ENCODE measurements at places on chromosomes 5 and 9. TPM values are rescaled to one million over a fixed set of nuclear protein-coding genes. Genes with fewer than 3 reads are reported as not detected.

DNA sequence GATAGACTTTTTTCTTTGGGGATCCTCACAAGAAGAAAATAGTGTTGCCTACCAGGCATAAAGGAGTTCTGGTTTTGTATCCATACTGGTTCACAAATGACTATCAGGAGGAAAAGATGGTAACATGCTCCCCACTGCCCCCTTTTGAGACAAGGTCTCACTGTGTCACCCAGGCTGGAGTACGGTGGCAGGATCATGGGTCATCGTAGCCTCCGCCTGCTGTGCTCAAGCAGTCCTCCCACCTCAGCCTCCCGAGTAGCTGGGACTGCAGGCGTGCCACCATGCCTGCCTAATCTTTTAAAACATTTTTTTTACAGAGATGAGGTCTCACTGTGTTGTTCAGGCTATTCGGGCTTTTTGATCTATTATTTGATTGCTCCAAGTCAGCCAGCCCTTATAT, 99.3 kb downstream of the TRIO start:
- H3K27me3 ChIP-seq: no peaks in the 10 kb centered on the region
- H3K36me3 ChIP-seq: no peaks in the 10 kb centered on the region
- no peak for DNase-seq
- H3K27ac ChIP-seq: no peak overlapping the region

DNA sequence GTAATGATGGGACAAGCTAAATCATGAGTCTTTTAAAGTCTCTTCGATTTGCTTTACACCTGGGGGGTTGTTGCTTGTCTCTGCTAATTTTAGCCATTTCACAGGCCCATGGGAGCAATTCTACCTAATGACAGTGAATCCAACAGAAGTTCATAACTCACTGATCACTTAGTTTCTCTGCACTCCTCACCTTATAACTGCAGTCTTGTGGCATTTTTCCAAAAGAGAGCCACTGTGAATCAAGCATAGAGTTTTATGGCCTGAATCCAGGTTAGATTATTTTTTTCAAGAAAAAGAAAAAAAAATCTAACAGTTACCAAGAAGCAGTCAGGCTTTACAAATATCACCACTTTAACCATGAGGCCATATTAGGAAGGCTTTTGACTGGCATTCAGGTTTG, 1.5 kb upstream of the IL7R start:
- peaks cover 3% of the 10 kb centered on the region for H3K27me3 ChIP-seq
- H3K4me3 ChIP-seq: no peak overlapping the region
- no peak overlapping the region for H3K27ac ChIP-seq
- DNase-seq: no peak
- H3K36me3 ChIP-seq: no peaks in the 10 kb centered on the region

DNA sequence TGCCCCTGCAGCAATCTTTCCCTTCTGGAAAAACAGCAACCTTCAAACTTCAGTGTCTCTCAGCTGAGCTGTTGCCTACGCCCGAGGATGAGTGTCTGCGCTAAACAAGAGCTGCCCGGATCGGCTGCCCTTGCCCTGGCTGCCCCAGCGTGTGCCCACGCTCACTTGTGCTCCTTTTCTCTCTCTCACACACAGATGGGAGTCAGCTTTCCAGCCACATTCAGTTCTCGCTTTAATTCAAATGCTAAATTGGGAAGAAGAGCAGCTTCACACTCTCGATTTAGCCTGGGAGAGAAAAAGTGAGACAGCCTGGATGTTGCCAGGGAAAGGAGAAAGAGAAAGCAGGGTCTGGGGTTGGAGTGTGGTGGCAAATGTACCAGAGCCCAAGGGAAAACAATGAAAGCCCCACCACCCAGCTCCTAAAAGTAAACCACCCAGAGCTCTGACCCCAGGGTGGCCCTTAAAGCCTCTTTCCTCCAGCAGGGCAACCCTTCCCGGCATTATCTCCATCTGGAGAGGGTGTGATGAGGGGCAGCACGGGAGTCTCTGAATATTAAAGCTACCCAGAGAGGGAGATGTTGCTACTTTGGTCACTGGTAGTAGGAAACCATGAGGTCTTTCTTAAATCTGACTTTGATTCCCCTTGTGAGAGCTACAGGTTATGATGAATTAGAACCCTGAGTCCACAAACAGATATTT, 9.9 kb upstream of the EGR1 start:
- no peak for DNase-seq
- no peak overlapping the region for H3K4me3 ChIP-seq
- no peaks in the 10 kb centered on the region for H3K36me3 ChIP-seq

- H3K27ac ChIP-seq: peak overlapping the region; percentile 21
- H3K4me3 ChIP-seq: no peak overlapping the region
- H3K36me3 ChIP-seq: no peaks in the 10 kb centered on the region
- DNase-seq: no peak
- H3K27me3 ChIP-seq: no peaks in the 10 kb centered on the region
Measured at GRCh38 chr5:134590992-134591659, 41.5 kb downstream of the SAR1B start.

DNA sequence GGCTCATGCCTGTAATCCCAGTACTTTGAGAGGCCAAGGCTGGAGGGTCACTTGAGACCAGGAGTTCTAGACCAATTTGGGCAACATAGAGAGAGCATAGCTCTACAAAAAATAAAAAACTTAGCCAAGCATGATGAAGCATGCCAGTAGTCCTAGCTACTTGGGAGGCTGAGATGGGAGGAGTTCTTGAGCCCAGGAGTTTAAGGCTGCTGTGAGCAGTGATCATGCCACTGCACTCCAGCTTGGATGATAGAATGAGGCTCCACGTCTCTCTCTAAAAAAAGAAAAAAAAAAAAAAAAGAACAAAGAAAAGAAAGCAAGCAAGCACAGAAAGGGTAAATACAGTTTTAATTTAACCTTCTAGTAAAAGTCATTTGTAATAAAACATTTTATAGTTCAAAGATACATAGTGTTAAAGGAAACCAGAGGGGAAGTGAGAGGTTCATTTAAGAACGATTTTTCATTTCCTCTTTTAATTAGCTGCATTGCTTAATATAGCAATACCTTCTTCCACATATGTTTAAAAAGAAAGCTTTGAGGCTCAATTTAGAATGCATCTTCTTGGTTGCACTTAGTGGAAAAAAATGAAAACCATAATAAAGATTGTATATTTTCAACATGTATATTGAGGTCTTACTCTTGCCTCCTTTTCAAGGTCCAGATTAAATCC, 14.9 kb downstream of the GAPT start:
- H3K27ac ChIP-seq: no peak overlapping the region
- no peak for DNase-seq
- no peak overlapping the region for H3K4me3 ChIP-seq
- no peaks in the 10 kb centered on the region for H3K36me3 ChIP-seq
- H3K27me3 ChIP-seq: peaks cover 4% of the 10 kb centered on the region

GRCh38 chr5:159850160-159850559, 66.1 kb upstream of the ADRA1B start:
- H3K4me3 ChIP-seq: no peak overlapping the region
- no peaks in the 10 kb centered on the region for H3K36me3 ChIP-seq
- no peaks in the 10 kb centered on the region for H3K4me1 ChIP-seq
- H3K27me3 ChIP-seq: peaks cover 11% of the 10 kb centered on the region
- H3K27ac ChIP-seq: no peak overlapping the region

Gene EGFLAM
- total RNA-seq: 4.8 TPM

Gene SPATA31E1
- total RNA-seq: not detected

Gene HINT2
- 41.7 TPM for total RNA-seq

Gene UNC5A
- total RNA-seq: 1.4 TPM

Data from type B pancreatic cell (in vitro differentiated cells).